ENCODE measurements at places on chromosomes 11 and 22.

DNA sequence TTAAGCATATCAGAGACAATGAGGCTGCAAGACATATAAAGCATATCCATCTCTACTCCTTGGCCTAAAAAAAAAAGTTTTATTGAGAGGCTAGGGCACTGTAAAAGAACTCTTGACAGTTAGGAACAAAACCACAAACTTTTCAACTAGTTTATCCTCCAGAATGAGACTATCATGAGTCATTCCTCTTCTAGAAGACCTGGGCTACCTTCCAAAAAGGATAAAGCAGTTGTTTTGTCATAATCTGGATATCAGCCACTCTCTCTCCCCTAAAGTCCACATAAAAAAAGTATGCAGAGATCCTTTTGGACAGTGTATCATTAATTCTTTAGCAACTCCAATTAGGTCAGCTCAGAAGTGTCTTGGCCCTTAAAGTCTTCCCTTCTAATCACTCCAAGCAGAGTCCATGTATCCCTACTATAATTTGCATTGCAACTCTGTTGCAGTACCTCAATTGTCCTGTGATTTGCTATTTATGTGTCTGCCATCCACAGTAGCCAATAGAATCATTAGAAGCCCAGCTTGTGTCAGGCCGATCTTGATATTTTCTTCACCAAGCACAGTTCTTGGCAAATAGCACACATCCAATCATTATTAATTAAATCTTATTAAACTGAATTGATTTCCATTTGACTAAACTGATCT, 10.4 kb downstream of the OR51T1 start:
- DNase-seq = no peak

DNA sequence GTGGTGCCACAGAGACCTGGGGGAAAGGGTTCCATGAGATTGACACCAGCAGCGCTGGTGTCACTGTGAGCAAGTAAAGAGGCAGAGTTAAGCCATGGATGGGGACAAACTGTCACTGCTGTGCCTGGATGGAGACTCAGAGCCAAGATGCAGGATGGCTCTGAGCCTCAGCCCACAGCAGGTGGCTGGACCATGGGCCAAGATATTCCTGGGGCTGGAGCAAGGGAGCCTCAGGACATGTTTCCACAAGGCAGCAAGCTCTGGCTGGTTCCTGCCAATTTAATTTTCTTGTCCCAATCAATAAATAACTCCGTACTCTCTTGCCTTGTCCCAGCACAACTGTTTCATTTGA, 23.0 kb downstream of the MYO18B start:
- no peak for DNase-seq

GRCh38 chr22:39240831-39241793, 3.7 kb downstream of the PDGFB start:
- DNase-seq = peak; percentile 46

GRCh38 chr11:33617672-33618350, 82.8 kb downstream of the C11orf91 start:
- no peak for DNase-seq

DNA sequence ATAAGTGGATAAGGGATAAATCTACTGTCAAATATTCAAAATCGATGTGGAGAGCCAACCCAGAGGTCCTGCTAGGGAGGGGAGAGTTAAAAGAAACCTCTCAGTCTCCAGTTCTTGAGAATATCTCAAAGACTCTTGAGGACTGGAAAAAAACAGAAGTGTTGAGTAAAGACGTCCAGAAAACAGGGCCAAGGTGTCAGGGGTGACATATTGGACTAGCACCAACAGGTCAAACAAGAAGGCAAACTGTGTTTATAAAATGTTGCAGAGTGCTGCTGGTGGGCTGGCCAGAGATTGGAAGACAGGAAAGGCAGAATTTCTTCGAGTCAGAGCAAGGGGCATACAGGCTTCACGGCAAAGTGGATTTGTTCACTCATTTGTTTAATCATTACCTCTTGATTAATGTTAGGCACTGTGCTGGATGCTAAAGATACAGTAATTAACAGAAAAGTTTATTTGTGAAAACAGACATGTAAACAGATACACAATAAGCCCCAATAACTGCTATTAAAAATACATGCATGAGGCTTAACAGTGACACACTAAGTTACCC, 33.7 kb upstream of the SMPD1 start:
- no peak for DNase-seq

DNA sequence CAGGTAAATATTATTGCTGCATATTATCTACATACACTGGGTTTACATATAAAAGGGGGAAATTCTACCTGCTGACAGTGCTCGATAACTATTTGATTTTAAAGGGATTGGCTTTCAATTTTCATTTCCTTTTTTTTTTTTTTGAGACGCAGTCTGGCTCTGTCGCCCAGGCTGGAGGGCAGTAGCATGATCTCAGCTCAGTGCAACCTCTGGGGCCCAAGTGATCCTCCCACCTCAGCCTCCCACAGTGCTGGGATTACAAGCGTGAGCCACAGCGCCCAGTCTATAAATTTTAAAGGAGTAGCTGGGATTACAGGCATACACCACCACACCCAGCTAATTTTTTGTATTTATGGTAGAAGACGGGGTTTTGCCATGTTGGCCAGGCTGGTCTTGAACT, 3.2 kb upstream of the PCF11 start:
- DNase-seq = no peak

DNA sequence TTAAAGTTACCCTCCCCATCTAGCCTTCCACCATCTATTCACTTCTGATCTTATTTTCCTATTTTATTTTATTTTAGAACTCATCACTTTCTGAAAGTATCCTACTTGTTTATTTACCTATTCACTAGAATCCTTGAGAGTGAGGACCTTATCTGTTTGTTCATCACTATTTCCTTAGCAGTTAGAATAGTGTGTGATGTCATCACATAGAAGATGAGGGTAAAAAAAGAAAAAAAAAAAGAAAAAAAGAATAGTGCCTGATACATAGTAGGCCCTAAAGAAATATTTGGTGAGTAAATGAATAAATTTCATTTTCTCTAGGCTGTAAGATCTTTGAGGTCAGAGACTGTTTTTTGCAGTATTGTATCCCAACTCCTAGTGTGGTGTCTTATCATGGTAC, 36.7 kb downstream of the PAAF1 start:
- DNase-seq = no peak

DNA sequence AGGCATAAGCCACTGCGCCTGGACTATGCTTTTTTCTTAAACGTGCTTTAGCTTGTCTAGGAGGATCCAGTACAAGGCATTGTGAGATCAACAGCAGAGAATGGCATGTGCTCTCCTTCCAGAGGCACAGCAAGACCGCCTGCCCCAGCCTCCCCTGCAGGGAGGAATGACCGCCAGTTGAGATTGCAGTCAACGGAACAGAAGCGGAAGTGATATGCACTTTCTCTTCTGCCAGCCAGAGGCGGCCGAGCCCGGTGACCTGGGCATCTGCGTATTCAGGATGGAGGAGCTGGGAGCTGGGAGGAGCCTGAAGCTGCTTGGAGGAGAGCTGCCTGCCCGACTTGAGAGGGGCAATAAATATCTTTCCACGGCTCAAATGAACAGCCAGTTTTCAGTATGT, 243.0 kb downstream of the CTTN start:
- DNase-seq = no peak

DNA sequence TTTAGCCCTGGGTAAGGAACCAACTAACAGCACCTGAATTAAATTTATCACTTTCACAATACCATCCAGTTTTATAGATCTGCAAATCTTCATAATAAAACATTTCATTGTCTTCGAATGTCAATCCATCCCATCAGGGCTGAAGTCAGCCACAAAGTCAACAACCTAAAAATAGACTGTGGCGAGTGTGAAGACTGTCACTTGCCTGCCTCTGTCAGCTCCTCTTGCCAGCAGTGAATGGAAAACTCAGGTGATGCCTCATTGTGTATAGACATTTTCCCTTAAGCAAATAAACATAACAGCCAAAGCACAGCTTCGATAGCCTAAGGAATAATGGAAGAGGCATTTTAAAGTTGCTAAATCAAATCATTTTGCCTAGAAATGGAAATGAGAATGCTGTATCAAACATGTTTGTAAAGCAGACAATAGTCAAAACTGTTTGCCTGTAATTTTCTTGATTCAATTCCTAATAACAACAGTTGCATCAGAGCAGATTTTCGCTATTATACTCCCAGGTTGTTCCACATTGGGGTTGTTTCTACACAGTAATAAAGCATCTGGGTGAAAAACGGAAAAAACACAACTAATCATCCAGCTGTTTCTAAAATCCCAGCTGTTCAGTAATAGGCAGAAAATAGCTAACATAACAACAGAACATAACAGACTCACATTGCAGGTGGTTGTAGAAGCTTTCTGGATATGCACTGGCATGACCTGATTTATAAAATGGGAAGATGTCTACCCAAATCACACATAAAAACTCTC, 15.7 kb downstream of the KCNA4 start:
- DNase-seq = no peak

DNA sequence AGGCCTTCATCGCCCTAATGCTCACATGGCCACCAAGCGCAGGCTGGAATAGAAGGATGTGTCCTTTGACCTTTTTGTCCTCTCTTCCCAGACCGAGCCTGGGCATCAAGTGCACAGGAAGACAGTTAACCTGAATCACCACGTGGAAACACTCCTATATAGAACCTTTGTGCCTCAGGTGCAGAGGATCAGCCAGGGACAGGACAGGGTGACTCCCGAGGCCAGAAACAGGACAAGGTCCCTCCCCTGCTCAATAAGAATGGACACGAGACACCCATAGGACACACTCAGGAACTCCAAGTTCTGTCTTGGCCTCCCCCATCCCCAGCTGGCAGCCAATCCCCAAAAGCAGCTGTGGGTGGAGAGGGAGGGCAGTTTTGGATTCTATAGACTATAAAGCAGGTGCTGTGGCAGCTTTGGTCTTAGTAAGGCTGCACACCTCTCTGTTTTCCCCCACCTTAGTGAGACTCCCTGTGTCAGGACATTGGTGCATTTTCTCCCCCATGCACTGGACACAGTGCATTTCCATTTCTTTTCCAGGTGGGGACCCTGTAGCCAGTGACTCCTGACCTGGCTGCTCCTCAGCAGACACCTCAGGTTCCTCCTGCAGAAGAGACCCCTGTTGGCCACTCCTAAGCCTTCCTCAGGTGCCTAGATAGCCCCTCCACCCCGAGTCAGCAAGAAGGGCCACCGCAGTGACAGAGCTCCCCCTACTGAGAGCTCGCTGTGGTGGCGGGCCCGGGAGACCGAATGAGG, 43.6 kb upstream of the POU2AF1 start:
- DNase-seq = peak; percentile 67

- DNase-seq = no peak
Observed at GRCh38 chr11:1671658-1672057, 25.3 kb upstream of the KRTAP5-6 start.

DNA sequence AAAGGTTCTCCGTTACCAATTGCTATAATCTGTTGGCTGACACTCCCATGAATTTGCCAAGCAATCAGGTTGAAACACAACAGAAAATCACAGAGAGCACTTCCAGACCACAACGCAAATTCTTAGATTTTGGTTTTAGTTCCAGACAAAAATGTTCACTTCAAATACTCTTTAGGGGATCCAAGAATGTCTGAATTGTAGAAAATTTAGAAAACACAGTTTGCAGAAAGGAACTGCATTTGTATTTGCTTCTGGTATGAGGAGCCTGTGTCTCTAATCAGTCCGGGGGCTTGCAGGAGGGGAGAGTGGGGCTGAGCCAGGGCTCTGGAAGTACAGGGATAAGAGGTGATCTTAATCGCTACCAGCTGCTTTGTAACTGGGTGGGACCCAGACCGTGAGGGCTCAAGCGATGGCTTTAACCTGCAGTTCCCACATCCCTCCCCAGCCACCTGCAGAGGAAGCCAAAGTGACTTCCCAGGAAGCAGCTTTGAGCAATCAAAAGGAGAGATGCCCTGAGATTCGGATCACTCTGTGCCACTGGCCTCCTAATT, 18.7 kb downstream of the SCUBE2 start:
- DNase-seq = no peak

DNA sequence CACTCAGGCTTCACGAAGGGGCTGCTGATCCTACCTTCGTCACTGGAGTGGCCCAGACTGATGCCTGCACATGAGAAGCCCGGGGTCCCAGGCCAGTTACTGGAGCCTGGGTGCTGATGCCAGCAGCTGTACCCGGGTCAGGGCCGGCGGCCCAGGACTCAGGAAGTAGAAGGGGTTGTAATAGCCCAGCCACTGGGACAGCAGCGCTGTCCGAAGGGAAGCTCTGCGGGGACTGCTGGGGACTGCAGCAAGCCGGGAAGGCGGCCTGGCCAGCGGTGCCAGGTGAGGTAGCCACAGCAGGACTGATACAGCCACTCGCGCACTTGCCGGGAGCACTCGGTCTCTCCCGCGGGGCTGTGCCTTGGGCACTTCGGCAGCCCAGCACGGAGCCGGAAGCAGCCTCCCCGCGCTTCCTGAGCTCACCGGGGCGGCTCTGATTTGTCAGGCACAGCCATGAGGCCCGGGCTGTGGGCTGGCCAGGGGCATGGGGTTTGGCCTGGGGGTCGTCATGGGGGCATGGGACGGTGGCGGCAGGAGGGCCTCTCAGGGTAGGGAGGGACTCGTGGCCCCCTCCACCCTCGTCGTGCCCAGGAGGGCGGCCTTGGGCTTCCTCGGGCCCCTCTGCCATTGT, 13.9 kb upstream of the OR8K1 start:
- no peak for DNase-seq

- no peak for DNase-seq
Observed at GRCh38 chr11:46360878-46361277, 13.6 kb downstream of the DGKZ start.

- no peak for DNase-seq
Observed at GRCh38 chr22:21012446-21013407, 2.2 kb upstream of the P2RX6 start.

GRCh38 chr11:73326929-73327811, 19.1 kb downstream of the ARHGEF17 start:
- DNase-seq = no peak

GRCh38 chr11:60378354-60378753, at the start of gene MS4A7:
Gene MS4A7 (plus strand): TSS chr11:60378532. CDS start chr11:60383142, 4,610 bp downstream.
- DNase-seq = no peak

GRCh38 chr11:100741866-100742625, 55.0 kb downstream of the ARHGAP42 start:
- no peak for DNase-seq

GRCh38 chr11:11969380-11970215, 38.8 kb downstream of the DKK3 start:
- DNase-seq = no peak

DNA sequence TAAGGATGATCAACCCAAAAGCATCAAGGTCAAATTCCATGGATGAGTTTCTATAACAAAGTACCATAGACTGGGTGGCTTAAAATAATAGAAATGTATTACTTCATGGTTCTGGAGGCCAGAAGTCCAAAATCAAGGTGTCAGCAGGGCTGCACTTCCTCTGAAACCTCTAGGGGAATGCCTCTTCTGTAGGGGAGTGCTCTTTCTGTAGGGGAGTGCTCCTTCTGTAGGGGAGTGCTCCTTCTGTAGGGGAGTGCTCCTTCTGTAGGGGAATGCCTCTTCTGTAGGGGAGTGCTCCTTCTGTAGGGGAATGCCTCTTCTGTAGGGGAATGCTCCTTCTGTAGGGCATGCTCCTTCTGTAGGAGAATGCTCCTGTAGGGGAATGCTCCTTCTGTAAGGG, 65.5 kb downstream of the FBLN1 start:
- no peak for DNase-seq

Data from activated naive CD4-positive, alpha-beta T cell treated with anti-CD3 and anti-CD28 coated beads, Interleukin-2, amount 50 U/mL, for 72 hours (primary cell).